ENCODE measurements at places on chromosomes 2 and 18.

DNA sequence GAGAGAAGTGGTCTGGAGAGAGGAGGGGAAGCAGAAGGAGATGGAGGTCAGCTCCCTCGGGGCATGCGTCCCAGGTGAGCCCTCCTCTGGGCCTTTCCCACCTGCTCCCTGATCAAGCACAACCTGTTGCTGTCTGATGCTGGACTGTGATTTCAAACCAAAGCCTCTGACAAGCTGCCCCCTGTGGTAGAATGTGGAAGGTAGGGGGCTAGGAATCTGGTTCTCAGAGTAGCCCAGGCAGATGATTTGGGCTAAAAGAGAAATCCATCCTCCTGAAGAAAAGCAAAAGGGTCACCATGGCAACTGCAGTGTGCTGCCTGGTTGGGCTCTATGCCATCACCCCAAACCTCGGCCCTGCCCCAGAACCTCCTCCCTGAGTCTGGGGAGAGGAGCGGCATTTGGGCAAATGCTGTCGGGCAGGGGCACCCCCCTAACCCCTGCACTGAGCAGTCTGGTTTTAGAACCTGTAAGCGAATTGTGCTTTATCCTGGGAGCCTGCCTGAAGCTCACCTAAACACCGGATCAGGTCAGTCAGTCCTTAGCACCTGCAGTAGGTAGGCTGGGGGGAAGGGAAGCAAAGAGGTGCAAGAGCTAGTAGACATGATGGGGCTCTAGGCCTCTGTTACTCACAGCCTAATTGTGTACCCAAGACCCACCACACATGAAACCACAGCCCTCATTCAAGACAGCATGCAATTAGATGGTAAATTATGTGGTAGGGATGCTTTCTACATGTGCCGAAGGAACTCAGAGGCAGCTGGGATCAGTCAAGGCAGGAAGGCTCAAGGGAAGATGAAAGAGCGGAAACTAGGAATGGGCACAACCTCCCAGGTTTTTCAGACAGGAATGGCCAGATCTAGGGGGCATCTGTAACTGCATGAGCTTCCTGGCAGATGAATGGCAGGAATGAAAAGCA, 83.5 kb downstream of the DNMT3A start:
- no peak for DNase-seq

DNA sequence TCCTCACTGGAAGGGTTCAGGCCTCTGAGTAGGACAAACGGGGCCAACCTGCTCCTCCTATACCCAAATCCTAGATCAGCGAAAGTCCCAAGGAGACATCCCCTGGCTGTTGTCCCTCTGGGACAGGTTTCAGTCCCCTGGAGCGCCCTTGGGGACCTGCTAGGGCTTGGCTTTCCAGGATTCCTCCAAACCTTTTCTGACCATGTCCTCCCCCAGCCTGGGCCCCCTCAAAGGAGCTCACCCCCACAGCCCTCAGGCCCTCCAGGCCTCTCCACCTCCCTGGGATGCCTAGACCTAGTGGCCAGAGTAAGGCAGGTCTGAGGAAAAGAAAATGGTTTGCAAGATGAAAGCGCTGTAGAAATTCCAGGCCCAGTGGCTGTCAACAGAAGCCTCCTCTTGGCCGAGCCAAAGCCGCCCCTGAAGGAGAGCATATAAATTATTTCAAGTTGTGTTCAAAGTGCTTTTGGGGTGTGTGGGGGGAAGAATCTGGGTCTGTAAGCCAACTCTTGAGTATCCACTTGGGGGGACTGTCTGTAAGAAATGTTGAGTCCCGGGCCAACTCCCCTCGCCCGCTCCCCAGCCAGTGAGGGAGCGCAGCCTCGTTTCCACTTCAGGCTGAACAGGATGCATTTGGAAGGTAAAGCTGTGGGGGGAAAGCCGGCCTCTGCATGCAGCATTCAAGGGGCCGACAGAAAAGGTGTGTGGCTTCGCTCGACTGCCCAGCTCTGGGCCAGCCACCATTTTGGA, 158.6 kb downstream of the DYSF start:
- DNase-seq = no peak

GRCh38 chr2:159249990-159250715, 36.4 kb downstream of the WDSUB1 start:
- peak; percentile 24 for DNase-seq

DNA sequence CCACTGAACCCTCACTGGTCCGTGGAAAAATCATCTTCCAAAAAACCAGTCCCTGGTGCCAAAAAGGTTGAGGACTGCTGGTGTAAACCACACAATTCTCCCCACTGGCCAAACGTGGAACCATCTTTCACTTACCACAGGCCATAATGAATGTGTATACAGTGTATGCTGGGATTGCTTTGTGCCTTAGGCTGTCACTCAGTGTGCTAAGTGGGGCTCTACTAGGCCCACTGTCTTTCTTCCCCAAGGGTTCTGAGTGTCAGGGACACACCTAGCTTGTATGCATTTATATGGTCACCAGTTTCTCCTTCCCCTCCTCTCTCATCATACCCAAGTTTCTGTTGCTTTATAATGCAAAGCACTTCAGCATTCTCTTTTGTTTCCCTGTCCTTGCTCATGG, 27.2 kb downstream of the SCYGR8 start:
- DNase-seq = no peak

DNA sequence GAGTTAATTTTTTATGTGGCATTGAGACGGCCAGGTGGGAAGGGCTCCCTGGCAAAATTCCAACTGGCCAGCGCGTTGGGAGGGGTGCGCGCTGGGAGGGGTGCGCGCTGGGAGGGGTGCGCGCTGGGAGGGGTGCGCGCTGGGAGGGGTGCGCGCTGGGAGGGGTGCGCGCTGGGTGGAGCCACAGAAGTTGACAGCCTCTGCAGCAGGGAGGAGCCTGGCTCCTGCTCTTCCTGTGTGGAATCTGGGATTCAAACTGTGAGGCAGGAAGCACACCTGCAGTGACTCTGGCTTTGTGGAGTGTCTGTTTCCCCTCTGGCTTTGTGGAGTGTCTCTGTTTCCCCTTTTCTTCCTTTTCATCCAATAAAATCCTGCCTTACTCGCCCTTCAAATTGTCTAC, 147.9 kb upstream of the CBLN2 start:
- DNase-seq = no peak

DNA sequence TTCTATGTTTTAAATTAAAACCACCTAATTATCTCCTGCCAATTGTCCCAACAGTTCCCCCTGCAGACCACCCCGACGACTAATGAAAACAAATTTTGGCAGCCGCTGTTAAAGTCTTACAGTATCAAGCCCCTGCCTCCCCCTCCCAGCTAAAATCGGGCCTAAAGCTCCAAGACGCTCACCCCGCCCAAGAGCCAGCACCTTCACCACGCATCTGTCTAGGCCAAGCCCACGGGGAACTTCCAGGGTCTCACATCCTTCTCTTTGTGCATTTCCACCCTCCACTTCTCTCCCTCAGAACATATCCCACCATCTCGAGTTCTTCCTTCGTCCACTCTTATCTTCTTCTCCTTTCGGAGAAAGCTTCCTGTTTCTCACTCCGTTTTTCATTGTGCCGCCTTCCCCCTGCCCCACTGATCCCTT, 445 bp downstream of the PRPF40A start:
- peak; percentile 67 for DNase-seq
